Neural progenitor cell (in vitro differentiated cells): ENCODE measurements at places on chromosomes 5 and 9.

DNA sequence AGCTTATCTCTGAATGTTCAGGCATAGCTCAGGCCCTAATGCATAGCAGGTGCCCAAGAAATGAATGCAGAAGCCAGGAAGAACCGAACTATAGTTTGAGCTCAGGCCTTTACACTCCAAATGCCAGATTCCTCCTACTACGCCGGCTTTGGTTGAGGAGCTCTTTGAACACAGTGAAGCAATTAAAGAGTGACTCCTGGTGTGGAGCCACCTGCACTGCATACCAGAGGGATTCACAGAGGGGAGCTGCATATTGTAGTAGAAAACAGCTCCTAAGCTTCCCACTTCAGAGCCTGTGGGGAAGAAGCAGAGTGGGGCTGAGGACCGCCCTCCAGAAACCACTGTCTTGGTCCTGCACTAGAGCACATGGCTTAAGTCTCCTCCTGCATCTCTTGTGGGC lies 14.5 kb upstream of the KCNMB1 start:
- peak; percentile 64 for DNase-seq

GRCh38 chr5:10778179-10778910 lies 17.3 kb upstream of the DAP start:
- DNase-seq = no peak

GRCh38 chr5:136446565-136446964 lies 81.2 kb upstream of the TRPC7 start:
- no peak for DNase-seq

DNA sequence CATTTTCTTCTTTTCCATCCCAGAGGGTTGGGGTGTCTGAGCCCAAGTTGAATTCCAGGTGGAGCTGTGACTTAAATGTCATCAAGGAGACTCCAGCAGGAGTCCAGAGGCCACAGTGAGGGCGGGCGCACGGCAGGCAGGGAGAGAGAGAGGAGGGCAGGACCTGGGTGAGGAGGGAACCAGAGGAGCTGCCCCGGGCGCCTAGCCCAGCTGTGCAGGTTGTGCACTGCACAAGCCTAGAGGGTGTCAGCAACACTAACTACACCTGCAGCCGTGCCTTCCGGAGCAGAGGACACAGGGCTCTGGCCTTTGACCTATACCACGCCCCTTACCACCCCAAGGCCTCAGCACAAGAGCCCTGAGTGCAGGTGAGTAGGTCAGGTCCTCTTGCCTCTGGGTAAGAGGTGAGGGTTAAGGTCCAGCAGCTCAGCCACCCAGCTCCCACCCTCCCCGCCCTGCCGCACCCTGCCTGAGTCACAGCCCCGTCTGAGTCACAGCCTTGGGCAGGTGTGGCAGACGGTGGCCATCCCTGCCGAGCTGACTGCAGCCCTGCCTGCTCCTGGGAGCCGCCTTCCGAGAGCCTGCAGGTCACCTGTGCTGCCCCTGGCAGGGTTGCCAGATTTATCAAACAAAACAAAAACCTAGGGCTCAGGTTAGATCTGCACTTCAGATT lies 6.4 kb upstream of the AGPAT2 start:
- DNase-seq = no peak

- DNase-seq = no peak
These were observed 670.5 kb upstream of the RGMB start for GRCh38 chr5:98102936-98103335.

GRCh38 chr9:115005322-115005721 lies 74.9 kb upstream of the TNFSF8 start:
- DNase-seq = no peak

DNA sequence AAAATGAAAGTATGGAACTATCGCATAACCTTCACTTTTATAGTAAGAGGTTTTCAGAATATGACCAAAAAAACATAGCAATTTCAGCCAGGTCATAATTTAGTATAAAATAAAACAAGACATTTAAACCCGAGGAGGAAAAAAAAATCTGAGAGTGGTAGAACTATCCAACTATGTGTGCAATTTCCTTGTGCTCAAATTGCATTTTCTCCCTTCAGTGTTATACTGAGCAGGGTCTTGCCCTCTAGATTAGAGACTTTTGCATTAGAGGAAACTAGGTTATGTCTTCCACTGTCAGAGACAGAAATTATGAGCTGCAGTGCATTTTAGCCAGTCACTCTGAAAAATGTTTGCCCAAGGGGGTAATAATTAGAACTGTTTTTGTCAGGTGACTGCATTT lies 330.6 kb downstream of the NR2F1-AS1 start:
- DNase-seq = no peak

- no peak for DNase-seq
These were observed 596.6 kb upstream of the ZNF608 start for GRCh38 chr5:125343015-125343414.
